ENCODE measurements at places on chromosomes 12 and 14.

- peak; percentile 36 for DNase-seq
Observed at GRCh38 chr12:19200261-19200660, 70.7 kb downstream of the PLEKHA5 start.

DNA sequence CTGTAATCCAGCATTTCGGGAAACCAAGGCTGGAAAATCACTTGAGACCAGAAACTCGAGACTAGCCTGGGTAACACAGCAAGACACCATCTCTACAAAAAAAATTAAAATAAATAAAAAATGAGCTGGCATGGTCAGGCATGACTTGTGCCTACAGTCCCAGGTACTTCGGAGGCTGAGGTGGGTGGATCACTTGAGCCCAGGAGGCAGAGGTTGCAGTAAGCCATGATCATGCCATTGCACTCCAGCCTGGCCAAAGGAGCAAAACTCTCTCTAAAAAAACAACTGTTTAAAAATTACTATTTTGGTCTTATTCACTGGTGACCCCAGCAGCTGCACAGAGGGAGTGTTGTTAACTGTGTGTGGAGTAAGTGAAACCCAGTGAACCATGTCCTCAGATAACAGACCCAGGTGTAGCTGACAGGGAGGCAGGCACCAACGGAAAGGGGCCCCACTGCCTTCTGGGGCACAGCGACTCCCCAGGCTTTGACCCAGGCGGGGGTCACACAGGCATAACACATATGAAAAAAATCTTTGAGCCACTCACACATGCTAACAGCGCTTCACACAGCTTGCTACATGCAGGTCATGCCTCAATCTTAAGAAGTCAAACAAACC lies 12.1 kb downstream of the DDX54 start:
- DNase-seq, result no peak

- DNase-seq, result no peak
Observed at GRCh38 chr12:13121568-13121967, 18.1 kb upstream of the GSG1 start.

DNA sequence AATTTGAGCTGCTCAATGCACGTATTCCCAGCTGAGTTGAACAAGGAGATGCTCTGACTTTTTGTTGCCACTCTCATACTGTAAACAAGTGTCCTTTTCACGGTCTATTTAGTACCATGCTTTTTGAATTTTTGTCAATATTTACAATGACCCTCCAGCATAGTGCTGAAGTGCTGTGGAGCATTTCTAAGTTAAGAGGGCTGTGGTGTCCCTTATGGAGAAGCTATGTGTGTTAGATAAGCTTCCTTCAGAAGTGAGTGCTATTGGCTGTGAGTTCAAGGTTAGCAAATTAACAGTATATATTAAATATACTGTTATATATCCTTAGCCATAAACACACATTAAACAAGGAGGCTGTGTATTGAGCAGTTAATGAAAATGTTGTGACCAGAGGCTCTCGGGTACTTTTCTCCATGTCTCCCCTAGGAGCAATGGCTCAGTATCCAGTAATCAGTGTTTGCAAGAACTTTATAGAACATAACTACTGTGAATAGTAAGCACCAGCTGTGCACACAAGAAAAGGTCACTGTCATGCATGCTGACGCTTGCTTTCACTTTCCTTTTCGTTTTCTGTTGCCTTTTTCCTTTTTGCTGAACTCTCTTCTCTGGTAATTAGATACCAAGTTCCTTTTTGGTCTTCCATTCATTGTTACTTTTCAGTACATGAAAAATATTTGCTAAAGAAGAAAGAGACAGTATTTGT lies 187.2 kb upstream of the NEDD1 start:
- DNase-seq, result peak; percentile 11

GRCh38 chr12:50566066-50566465 lies 61.3 kb downstream of the DIP2B start:
- DNase-seq, result no peak

DNA sequence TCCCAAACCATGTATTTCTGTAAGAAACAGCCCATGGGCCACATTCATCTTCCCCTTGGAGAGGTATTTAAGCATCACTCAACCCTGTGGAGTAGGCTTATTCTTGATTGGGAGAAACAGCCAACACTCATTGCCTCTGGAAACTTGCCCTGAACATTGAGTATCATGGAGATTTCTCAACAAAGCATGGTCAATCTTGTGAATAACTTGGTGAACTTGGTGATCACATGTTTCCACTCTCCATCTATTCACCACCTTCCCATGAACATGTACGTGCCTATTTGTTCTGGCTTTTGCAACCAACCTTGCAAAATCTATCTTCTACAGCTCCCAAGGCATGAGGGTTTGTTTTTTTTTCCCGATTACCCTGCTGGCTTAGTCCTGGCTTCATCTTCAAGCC lies 163.2 kb downstream of the PAH start:
- DNase-seq, result peak; percentile 9

- DNase-seq, result peak; percentile 70
Observed at GRCh38 chr12:13203034-13203922, 6.8 kb downstream of the EMP1 start.

- peak; percentile 80 for DNase-seq
Observed at GRCh38 chr12:29241821-29242591, 92.9 kb downstream of the FAR2 start.

GRCh38 chr12:57452937-57453509 lies 2.1 kb upstream of the INHBE start:
- peak; percentile 75 for DNase-seq

DNA sequence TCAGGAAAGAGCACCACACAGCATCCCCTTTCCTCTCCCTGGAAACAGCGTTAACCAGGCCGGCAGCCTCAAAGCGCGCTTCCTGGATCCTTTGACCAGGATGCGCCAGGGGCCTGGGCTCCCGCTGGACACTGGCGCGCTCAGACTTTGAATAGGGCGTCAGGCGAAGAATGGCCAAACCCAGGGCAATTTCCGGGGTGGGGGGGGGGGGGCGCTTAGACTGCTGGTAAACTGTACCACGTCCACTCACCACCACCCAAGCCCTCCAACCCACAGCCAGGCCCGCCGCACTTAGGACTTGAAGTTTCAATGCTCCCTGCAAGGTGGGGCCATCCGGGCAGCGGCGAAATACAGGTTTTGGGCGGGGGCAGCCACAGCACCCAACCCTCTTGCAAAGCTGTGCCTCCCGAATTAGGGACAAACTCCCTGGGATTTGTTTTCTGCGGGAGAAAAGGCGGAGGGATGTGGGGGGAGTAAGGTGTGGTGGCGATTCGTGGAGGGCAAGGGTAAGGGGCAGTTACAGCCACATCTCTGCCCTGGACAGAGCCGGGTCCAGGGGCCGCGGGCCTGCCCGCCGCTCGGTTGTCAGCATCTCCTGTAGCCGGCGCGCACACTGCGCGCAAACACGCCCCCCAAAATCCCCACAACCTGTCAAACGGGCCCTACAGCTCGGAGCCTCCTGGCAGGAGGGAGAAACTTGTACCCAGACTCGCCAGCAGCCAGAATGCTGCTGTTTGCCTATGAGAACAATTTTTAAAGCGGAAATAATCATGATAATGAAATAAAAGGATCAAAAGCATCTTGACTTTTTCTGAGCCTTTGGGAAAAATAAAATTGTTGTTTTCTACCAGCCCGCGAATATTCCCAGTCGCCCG lies 958 bp downstream of the RTN1 start:
- DNase-seq, result no peak

GRCh38 chr12:127006972-127007371 lies 1260.0 kb upstream of the TMEM132C start:
- DNase-seq, result no peak

GRCh38 chr14:23694949-23695663 lies 58.9 kb downstream of the DHRS2 start:
- peak; percentile 4 for DNase-seq

DNA sequence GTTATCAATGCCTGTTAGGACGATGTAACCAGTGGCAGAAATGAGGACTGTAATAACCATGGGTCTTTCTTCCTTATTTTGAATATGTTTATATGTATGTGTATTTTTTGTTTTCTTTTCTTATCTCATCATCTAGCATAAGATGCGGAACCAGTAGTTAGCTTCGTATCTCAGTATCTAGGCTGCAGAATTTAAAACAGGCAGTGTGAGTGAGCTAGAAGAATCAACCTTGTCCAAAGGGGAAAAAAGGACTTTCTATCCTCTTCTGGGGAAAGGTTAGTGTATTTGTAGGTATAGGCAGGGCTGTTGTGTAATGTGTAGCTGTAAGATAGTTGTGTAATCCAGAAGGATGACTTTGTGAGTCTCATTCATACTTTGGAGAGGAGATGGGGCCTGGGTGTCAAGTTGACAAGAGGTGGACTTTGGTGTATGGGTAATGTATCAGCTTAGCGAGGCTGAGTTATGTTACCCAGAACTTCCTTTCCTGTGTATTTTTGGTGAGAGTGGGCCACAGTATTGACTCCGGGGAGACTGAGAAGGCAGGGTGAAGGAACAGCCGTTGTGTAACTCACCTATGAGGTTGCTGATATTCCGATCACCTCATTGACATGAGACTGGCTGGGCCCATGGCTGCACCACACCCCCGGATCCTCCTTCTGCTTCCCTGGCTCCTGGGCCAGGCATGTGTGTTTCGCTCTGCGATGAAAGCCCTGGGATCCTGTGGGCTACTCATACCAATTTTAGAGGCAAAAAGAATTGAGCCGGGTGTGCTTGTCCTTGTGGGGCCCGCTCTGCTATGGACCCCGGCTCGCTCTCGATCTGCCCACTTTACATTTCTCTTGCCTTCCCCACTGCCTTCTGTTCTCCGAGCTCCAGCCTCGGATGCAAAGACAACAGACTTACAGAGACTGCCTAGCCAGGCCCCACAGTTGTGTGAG lies 24.3 kb downstream of the DLK1 start:
- DNase-seq, result no peak

DNA sequence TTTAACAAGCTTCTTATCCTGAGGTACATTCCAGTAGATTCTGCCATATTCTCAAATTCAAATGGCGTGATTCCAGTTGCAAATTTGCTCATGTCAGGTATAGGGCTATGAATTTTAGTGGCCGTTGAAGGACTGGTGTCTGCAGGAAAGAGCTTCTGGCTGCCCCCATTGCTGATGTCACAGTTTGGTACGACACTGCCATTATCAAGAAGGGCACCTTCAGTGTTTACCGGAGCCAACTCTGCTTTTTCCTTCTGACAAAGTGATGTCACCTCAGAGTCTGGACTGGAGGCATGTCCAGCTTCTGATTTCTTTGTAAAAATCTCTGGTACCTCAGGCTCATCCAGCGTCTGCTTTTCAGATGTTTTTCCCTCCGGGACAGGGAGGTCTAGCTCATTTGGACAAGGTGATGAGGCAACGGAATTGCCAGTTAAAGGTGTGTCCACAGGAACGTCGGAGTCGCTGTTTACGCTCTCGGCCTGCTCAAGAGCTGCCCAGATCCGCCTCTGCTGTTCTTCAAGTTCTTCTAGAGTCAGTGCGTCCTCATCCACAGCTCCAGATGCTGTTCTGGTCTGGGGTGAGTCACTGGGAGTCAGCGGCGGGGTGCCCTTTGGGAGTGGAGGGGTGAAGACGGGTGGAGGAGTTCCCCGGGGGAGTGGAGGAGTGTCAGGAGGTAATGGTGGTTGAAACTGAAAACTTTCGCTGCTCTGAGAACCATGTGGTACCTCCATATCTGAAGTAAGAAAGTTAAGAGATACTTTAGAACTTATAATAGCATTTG lies 27.0 kb downstream of the ZCCHC8 start:
- no peak for DNase-seq

All from AG10803 (cell line).